ENCODE measurements at places on chromosomes 4 and X.
A peak's percentile ranks its signal among the peaks of the same experiment; 100 is the strongest.

DNA sequence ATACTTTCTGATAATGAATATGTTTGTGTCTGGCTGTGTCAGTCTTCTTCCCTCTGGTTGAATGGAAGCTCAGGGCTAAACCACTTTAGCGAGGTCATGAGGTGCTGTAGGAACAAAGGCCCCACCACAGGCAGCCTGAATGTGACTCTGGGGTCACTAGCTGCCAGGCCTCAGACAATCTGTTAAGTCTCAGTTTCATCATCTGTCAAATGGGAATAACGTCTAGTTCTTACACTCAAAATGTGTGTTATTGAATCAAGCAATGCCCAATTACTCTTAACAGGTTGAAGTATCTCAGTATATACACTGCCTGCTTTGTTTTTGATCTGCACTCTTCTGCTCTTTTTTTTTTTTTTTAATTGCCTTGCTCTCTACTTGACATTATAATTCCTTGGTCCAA lies 148.6 kb downstream of the STK32B start:
- DNase-seq = no peak

GRCh38 chr4:188627892-188628291 lies 488.7 kb downstream of the TRIML1 start:
- DNase-seq = no peak

DNA sequence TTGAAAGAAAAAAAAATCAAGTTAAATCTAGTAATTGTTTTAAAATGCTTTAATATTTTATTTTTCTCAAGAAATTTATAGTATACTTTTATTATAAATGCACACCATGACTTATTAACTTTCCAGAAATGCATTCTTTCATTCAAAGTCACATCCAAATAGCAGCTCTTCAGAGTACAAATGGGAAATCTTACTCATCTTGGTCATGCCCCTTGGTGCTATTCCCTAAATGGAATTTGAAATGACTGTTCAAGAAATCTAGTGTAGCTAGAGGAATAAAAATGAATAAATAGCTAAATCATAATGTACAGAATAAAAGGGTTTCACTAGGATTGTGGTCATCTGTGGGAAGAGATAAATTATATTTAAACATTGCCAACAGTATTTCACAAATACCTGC lies 1139.7 kb downstream of the PCDH18 start:
- no peak for DNase-seq

DNA sequence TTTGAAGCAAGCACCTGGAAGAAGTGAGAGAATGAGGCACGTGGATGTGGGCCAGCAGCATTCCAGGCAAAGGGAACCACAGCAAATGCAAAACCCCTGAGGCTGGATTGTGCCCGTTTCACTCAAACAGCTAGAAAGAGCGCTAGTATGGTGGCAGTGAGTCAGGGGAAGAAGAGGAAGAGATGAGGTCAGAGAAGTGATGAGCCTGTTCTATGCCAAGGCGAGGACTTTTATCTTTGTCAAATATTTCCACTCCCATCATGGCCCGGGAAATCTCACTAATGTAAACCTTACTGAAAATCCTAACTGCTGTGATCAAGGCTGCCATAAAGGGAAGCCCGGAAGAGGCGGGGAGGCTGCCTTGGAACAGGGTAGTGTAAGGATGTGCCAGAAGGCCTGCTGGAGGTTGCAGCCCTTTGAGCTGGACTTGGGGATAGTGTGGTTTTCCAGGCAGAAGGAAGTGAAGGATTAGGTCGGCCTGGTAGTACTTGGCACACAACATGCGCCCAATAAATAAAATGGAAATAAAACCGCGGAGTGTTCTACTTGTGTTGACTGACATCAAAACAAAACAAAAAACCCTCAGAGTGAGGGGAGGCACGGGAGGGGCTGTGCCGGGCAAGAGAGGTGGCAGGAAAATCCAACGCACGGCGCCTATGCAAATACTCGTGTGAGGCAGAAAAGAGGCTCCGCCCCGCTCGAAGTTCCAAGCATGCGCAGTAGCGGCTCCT lies 1.2 kb upstream of the CDK16 start:
- peak; percentile 27 for DNase-seq

- peak; percentile 66 for DNase-seq
These were observed at the start of gene WWC2 for GRCh38 chr4:183098723-183099536. WWC2 (plus strand) TSS chr4:183099257; CDS start chr4:183099492, 235 bp downstream.

DNA sequence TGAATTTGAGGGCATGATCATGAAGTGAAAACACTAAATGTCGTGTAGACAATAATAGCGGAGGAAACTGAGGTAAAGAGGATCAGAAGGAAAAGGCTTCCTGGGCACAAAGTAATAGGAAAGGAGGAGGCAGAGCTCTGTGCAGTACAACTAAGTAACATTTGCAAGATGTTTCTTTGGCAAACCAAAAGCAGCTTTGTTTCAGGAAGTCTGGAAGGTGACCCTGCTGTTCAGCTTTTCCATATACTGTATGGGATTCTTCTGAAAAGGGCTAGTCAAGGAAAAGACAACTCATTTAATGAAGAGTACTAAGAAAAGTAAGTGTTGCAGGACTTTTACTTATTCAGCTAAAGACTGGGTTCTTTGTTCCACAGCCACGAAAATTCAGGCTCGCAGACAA lies 463.1 kb downstream of the PCDH7 start:
- no peak for DNase-seq

- peak; percentile 15 for DNase-seq
These were observed 147.1 kb upstream of the RPL34 start for GRCh38 chr4:108473163-108473720.

- no peak for DNase-seq
These were observed 10.7 kb downstream of the CLNK start for GRCh38 chr4:10673817-10674369.

GRCh38 chrX:13702111-13702789 lies 13.3 kb downstream of the RAB9A start:
- DNase-seq = no peak

- no peak for DNase-seq
These were observed 85.9 kb downstream of the ARSJ start for GRCh38 chr4:113893546-113893945.

DNA sequence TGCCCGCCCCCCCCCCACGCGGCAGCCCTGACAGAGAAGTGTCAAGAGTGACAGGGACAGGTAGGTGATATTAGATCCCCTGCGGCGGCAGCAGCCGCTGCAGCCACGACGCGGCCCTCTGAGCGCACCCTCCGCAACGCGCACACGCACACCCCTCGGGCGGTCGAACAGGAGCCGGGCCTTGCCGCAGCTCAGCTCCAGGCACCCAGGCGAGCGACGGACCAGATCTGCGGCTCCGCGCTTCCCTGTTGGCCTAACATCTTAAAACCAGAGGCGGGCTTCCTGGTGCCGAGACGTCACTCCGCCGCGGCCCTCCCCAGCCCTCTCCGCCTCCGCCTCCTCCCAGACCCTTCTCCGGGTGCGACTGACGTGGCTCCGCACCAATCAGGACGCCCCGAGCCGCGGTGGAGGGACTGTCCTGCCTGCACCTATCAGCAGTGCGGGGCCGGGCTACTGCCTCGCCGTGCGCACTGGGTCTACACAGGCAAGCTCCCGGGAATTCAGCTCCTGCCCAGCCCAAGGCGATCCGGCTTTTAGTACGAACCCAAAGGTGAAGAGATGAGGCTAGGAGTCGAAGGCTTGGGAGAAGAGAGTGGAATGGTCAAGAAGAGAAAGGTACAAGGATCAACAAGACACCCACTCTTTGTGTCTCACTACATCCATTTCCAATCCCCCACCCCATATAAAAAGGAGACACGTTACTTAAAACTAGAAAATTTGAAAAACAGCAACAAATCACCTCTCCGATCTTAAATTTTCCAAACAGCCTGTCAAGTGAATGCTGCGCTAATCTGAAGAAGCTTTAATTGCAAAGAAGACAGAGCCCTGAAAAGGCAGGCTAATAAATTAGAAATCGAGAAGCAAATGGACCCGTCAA lies at the start of gene PITX2:
PITX2 (minus strand) TSS at position 237 of the 877 bp plus-strand sequence. CDS start 617 bp downstream, outside the sequence.
- peak; percentile 8 for DNase-seq

DNA sequence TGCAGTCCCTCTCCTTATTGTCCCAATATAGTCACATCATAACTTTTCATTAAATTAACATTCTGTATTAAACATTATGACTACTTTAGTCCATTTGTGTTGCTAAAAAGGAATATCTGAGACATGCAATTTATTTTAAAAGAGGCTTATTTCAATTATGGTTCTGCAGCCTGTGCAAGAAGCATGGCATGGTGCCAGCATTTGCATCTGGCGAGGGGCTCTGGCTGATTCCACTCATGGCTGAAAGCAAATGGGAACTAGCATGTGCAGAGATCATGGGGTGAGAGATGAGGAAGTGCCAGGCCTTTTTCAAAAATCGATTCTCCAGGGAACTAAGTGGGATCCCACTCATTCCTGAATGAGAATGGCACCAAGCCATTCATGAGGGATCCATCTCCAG lies 476.3 kb upstream of the RPS6KA3 start:
- DNase-seq = no peak

- no peak for DNase-seq
These were observed 343.4 kb downstream of the DMD start for GRCh38 chrX:32867781-32868523.

DNA sequence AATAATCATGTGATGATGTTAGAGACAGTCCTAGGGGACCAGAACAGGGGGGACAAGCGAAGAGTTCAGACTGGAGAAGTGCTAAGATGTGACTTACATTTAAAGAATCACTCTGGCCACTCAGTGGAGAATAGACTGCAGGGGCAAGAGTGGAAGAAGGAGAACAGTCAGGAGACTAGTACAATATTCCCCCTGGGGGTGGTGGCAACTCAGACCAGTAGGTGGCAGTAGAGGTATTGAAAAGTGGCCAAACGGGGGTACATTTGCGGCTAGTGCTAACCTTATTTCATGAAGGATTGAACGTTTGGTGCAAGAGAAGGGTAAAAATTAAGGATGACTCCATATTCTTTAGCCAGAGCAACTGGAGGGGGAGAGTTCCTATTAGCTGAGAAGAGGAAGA lies 2.7 kb upstream of the BMX start:
- DNase-seq = peak; percentile 41

DNA sequence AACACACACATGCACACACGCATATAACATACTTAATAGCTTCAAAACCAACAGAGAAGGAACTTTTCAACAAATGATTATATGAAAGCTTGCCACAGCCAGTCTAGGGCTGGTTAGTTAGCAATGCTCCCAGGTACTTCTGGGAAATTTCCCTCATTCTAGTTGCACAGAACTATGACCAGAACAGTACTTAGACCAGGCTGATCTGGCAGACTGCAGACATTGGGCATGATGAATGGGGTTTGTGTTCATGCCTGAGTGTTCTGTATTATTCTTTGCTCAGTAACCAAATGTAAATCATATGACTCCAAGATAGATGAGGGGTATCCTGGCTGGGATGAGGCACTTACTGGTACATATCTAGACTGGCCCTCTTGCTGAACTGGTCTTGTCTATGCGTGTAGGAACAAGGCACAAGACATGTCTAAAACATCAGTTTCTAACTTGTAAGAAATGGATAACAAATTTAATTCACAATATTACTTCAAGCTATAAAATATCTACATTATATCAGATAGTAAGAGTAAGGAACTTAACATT lies 50.3 kb upstream of the GEMIN8 start:
- DNase-seq = no peak

GRCh38 chr4:148315049-148315448 lies 127.2 kb downstream of the NR3C2 start:
- no peak for DNase-seq

DNA sequence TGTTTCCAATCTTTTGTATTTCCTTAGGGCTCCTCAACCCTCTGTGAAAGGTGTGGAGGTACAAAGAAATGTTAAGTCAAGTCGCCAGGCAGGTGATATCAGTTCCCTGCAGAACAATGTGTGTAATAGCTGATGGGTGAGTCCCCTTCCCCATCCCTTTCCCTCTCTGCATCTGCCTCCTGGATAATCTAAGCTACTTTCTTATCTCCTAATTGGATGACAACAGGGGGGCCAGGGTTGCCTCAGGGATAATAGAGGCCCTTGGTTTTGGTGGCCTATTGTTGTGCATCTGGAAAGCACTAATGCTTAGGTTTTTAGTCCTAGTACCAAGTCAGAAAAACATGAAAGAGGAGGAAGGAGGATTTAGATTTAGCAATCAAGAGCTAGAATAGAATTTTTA lies 29.1 kb downstream of the MAGED1 start:
- DNase-seq = no peak

DNA sequence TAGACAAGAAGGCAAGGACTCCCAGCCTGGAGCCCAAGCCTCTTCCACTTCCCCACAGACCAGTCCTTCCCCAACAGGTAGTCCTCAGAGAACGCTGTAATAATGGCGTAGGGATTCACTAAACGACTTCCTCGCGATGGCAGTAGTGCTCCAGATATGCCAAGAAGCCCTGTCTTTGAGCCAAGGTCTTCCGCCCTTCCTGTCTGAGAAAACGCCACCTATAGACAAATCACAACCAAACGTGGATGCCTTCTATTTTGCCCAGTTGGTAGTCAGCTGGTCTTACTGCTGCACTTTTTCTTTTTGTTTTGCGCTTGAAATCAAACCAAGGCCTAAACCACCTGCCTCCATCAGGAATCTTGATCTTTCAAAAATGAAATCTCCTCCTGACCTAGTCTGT lies 203.3 kb downstream of the OR13H1 start:
- no peak for DNase-seq

DNA sequence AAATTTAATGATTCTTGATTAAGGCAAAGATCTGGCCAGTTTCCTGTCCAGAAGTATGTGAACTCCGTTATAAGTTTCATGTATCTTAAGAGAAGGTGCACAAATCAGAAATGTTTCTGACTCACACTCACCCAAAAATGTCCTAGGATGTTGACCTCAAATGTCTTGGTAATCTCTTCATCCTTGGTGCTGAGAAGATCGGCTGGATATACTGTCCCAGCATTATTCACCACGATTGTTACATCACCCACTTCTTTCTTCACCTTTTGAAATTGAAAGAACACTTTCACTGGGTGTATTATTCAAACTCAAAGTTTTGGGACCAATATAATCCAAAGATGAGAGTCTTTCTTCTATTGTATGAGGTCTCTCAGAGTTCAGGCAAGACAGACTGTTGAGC lies 5.7 kb downstream of the HSD17B13 start:
- no peak for DNase-seq

GRCh38 chrX:29318012-29318411 lies 730.8 kb downstream of the IL1RAPL1 start:
- no peak for DNase-seq

GRCh38 chr4:145308598-145308997 lies 128.2 kb upstream of the OTUD4 start:
- DNase-seq = no peak

- DNase-seq = no peak
These were observed 149.4 kb upstream of the PSAPL1 start for GRCh38 chr4:7584098-7584497.

- DNase-seq = no peak
These were observed 773 bp downstream of the SNCA start for GRCh38 chr4:89836031-89836745.

Measured in CD4-positive, alpha-beta T cell treated with Interleukin-1 beta for 1 hour (primary cell).